ENCODE measurements at places on chromosomes 1 and 21.

- no peak for DNase-seq
Measured at GRCh38 chr1:205472737-205473441, 17.0 kb upstream of the BLACAT1 start.

- no peak for DNase-seq
Measured at GRCh38 chr1:218967254-218967653, 206.4 kb upstream of the LYPLAL1 start.

- DNase-seq, result no peak
Measured at GRCh38 chr21:29987762-29988161, 48.0 kb upstream of the GRIK1 start.

DNA sequence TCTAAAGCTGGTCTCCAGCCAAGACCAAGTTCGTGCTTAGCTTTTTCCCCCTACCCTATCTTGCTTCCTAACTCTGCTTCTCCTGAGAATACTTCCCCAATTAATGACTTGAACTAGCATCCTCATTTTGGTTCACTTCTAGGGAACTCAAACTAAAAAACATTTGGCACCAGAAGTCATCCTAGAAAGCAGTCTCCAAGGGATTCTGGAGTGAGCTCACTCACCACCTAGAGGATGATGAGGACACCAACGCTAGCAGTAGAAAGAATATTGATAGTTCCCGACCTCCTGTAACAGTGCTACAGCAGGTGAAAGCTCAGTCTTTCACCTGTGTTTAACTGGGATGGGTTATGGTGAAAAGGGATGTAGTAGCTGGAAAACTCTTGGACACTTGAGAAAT is 4.7 kb upstream of the PSMB2 start:
- no peak for DNase-seq

DNA sequence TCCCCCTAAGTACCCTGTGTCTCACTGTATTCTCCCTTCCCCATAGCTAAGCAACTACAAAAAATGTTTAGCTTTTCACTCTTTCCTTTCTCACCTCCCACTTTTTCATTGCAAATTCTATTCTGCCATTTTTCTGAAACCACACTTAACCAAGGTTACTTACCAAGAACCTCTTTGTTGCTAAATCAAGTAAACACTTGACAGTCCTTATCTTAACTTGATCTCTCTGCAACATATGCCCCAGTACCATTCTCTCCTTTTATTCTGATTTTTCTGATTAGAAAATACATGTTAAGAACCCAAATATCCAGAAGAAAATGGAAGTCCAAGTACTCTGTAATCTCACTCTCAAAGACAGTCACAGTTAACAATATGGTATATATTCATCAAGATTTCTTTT is 16.0 kb downstream of the EVI5 start:
- no peak for DNase-seq

- no peak for DNase-seq
Measured at GRCh38 chr1:197394831-197395608, 127.0 kb downstream of the CRB1 start.

- DNase-seq, result no peak
Measured at GRCh38 chr1:172670316-172670715, 11.4 kb downstream of the FASLG start.

GRCh38 chr1:189374816-189375215 is 1102.8 kb downstream of the BRINP3 start:
- DNase-seq, result no peak

GRCh38 chr21:33586927-33587326 is 1.6 kb downstream of the DONSON start:
- no peak for DNase-seq

DNA sequence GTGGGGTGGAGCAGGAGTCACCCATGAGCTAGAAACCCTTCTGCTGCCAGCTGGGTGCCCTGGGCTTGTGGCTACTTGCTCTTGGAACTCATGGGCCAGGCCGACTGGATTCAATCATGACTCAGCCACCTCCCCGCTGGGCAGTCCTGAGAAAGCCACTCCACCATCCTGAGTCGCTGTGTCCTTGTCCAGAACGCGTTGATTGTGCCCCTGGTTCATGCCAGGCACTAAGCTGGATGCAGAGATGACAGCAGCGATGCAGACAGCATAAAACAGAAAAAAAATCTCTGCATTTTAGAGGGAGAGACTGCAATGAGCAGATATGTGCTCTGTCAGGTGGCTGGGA is 10.6 kb downstream of the PADI1 start:
- no peak for DNase-seq

- no peak for DNase-seq
Measured at GRCh38 chr1:86992861-86993260, 78.4 kb downstream of the HS2ST1 start.

DNA sequence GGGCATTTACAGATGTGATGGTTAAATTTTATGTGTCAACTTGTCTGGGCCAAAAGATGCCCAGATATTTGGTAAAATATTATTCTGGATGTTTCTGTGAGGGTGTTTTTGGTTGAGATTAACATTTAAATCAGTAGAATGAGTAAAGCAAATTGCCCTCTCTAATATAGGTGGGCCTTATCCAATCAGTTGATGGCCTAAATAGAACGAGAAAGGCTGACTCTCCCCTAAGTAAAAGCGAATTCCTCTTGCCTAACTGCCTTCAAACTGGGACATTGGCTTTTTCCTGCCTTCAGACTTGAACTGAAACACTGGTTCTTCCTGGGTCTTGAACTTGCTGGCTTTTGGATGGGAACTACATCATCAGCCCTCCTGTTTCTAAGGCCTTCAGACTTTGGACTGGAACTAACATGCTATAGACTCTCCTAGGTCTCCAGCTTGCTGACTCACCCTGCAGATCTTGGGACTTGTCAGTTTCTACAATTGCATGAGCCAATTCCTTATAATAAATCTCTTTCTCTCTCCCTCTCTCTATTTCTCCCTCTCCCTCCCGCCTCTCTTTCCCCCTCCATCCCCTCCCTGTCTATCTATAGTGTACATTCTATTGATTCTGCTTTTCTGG is 10.2 kb upstream of the NAV1 start:
- no peak for DNase-seq

DNA sequence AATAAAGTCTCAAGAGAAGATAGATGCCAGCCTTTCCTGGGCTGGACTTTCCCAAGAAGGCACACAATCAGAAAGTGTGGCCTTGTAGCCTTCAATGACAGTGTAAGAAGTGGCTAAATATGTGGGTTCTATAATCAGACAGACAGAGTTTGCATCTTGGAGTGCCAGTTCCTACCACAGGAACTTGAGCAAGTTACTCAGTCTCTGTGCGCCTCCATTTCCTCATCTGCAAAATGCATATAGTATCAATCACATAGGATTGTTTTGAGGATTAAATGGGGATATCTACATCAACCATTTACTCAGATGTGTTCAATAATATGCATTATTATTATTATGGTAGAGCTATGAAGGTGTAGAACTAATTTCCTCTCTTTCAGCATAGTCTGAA is 176.8 kb upstream of the PTBP2 start:
- DNase-seq, result no peak

- DNase-seq, result peak; percentile 97
Measured at GRCh38 chr1:159936273-159936904, 9.0 kb downstream of the IGSF9 start.

GRCh38 chr1:186819563-186819962 is 9.2 kb upstream of the PLA2G4A start:
- no peak for DNase-seq

GRCh38 chr1:153422450-153423068 is 6.2 kb downstream of the S100A7A start:
- peak; percentile 87 for DNase-seq

- no peak for DNase-seq
Measured at GRCh38 chr1:236495467-236496112, 28.2 kb upstream of the LGALS8 start.

DNA sequence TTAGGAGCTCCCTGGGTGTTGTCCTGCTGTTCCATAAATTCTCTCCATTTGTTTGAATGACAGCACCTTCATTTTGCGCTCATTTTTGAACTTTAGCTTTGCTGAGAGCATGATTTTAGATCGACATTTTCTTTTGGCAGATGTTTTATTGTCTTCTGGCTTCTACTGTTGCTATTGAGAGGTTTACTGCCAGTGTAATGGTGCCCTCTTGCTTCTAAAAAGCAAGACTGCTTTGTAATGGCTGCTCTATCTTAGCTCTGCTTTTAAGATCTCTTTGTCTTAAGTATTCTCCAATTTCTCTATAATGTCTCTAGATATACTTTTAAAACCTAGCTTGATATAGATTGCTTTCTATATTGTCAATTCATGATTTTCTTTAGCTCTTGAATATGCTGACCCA is 27.8 kb downstream of the THEM4 start:
- DNase-seq, result no peak

DNA sequence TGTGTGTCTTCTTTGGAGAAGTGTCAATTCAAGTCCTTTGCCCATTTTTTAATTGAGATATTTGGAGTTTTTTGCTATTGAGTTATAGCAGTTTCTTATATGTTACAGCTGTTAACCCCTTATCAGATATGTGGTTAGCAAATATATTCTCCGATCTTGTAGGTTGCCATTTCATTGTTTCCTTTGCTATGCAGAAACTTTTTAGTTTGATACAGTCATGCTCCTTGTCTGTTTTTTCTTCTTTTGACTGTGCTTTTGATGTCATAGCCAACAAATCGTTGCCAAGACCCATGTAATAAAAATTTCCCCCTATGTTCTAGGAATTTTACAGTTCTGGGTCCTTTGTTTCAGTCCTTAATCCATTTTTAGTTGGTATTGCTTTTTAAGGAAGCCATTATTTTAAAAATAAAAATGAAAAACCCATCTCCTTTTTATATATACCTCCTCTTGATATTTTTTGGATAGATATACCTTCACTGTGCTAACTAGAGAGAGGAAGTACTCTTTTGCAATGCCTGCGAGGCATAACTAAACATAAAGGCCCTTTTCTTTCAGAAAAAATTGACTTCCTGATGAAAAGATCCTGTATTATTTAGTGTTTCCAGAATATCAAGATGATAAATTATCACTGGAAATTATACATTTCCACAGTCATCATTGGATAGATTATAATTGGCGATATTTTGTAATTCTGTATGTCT is 127.8 kb downstream of the HS2ST1 start:
- DNase-seq, result no peak

- no peak for DNase-seq
Measured at GRCh38 chr1:159428536-159428935, 3.5 kb upstream of the OR10J4 start.

DNA sequence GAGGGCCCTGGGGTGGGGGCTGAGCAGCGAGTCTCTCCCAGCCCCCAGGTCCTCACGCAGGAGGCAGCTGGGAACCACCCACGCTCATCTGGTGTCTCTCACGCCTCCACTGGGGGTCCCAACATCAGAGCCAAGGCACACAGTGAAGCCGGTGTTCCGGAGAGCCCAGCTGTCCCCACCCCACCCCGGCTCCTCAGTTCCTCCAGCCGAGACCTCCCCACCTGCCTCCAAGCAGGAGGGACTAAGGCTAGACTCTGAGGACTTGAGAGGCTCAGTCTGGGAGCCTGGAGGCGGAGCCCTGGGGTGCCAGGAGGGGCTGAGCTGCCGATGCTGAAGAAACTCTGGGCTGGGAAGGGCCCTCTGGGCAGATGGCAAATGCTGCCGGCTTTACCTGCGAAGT is 1.6 kb upstream of the HPCA start:
- DNase-seq, result no peak

DNA sequence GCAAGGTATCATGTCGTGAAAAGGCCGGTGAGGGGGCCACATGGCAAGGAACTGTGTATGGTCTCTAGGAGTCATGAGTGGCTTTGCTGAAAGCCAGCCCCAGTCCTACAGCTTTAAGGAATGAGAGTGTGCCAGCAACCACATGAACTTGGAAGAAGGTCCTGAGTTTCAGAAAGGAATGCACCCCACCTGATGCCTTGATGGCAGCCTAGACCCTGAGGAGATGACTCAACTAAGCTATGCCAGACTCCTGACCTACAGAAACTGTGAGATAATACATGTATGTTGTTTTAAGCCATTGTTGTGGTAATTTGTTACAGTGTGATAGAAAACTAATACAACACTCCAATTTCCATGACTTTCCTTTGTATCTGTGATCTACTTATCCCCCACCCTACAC is 33.5 kb upstream of the AKT3 start:
- DNase-seq, result no peak

DNA sequence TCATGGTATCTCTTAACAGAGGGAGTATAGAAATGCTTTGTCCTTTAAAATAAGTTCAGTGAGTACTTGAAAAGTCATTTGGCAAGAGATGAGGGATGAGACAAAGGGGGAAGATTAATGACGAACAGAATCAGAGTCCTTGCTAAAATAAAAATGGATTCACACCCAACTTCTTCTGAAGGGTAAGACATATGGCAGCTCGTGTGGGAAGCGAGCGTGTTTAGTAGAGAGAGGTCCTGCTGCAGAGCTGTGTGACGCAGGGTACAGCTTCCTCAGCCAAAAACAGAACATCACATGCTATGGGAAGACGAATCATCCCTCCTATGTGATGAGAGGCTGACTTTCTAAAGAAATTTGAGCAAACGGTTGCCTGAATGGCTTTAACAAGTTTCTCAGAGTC is 158.5 kb upstream of the LMO4 start:
- no peak for DNase-seq

- no peak for DNase-seq
Measured at GRCh38 chr1:160367516-160367900, 637 bp downstream of the NHLH1 start.

DNA sequence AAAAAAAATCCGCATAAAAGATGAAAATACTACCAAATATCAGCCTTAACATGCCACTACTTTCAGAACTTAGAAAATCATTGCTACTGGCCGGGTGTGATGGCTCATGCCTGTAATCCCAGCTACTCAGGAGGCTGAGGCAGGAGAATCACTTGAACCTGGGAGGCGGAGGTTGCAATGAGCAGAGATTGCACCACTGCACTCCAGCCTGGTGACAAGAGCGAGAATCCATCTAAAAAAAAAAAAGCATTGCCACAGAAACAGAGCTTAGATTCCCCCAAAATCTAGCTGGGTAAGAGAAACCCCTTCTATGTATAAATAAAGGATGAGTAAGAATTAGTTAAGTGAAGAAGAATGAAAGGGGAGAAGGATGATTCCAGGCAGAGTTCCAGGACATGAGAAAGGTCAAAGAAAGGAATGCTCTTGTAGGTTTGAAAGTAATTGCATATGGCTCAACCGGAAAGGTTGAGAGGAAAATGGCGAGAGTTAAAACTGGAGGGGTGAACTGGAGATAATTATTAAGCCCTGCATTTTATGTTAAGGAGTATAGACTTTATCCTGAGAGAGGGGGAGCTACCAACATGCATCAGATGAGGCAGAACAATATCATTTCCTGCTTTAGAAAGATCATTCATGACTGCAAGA is 19.7 kb upstream of the NRDC start:
- DNase-seq, result no peak

- no peak for DNase-seq
Measured at GRCh38 chr1:165116171-165116570, 240.3 kb downstream of the LMX1A start.

DNA sequence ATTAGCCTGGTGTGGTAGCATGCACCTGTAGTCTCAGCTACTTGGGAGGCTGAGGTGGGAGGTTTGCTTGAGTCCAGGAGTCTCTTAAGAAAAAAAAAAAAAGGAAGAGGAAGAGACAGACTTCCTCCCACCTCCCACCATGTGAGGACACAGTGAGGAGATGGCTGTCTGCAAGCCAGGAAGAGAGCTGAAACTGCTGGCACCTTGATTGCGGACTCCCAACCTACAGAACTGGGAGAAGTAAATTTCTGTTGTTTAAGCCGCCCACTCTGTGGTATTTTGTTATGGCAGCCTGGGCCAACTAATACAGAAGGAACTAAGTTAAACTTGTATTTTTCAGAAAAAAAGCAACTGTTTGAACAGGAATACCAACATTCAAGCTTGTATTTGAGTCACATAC is 21.7 kb downstream of the DOP1B start:
- no peak for DNase-seq

GRCh38 chr1:70487910-70488665 is 77.0 kb downstream of the CTH start:
- DNase-seq, result peak; percentile 16
